WERI-Rb-1 (cell line): ENCODE measurements at places on chromosomes 7 and 10.

- no peak for DNase-seq
These were observed 18.7 kb downstream of the ERCC6 start for GRCh38 chr10:49520122-49520775.

DNA sequence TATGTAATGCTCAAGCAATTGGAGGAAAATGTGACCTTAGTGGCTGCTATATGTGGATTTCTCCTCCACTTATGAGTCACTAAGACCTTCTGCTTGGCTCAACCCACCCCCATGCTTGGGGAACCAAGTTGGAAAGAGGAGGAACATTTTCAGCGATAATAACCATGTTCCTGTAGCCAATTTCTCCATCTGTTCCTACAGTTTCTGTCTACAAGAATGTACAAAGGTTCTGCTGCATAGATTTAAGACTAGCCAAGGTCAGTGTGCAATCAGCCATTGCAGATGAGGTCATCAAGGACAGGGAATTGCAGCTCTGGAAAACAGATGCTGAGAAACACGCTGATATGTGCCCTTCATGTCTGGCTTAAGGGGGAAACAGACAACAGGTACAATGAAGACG, 5.6 kb upstream of the NRCAM start:
- DNase-seq: peak; percentile 31

- DNase-seq: no peak
These were observed 237.9 kb downstream of the TMEM26 start for GRCh38 chr10:61215246-61215645.

GRCh38 chr10:116602648-116603400, 12.1 kb downstream of the PNLIPRP1 start:
- no peak for DNase-seq

DNA sequence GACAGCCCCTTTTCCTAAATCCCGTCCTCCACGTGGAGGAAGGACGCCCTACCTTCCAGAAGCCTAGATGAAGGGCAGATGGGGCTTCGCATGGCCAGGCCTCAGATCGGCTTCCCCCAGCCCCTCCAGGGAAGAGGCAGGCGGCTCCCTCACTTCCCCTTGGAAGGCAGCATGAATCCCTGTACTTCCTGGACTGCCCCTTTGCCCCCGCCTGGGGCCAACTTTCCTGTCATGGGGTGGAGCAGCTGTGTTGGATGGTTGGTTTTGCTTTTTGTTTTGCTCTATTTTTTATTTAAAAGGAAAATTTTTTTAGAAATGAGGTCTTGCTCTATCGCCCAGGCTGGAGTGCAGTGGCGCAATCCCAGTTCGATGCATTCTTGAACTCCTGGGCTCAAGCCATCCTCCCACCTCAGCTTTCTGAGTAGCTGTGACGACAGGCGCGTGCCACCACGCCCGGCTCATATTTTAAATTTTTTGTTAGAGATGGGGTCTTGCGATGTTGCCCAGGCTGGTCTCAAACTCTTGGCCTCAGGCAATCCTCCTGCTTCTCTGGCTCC, 27.2 kb downstream of the GTF2IRD1 start:
- peak; percentile 23 for DNase-seq

GRCh38 chr10:93333278-93333978, 148.7 kb downstream of the MYOF start:
- no peak for DNase-seq

GRCh38 chr7:44977304-44977958, 1.4 kb downstream of the MYO1G start:
- DNase-seq: no peak
